ENCODE measurements at places on chromosomes 16 and 17.

DNA sequence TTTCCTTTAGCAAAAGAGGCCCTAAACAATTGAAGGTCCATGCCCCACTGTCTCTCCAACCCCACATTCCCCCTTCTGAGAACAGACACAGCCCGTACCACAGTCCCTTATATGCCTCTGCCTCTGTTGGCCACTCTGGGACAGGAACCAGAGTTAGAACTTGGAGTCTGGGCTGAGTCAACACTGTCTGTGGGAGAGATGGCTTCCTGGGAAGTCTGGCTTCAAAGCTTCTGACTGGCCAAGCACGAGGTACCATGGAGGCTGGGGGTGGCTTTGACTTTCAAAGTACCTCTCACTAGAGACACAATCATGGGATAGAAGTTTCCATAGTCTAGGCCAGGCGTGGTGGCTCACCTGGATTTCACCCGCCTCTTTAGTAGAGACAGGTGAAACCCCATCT, 14.9 kb upstream of the SPOP start:
- no peak for DNase-seq

DNA sequence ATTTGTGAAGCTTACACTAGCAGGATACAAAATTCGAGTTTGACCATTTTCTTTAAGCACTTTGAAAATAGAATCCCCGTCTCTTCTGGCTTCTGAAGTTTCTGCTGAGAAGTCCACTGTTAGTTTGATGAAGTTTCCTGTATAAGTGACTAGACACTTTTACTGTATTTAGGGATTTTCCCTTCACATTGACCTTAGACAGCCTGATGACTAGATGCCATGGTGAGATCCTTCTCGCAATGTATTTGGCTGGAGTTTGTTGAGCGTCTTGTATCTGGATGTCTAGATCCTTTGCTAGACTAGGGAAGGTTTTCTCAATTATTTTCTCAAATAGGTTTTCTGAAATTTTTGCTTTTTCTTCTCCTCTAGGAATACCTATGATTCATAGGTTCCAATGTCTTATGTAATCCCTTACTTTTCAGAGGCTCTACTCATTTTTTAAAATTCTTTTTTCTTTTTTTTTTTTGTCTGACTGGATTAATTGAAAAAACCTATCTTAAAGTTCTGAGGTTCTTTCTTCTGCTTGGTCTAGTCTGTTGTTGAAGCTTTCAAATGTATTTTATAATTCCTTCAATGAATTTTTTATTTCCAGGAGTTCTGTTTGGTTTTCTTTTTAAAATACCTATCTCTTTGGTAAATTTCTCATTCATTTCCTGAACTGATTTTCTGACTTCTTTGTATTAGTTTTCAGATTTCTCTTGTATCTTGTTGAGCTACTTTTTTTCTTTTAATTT, 63.7 kb upstream of the ABCC11 start:
- no peak for DNase-seq

DNA sequence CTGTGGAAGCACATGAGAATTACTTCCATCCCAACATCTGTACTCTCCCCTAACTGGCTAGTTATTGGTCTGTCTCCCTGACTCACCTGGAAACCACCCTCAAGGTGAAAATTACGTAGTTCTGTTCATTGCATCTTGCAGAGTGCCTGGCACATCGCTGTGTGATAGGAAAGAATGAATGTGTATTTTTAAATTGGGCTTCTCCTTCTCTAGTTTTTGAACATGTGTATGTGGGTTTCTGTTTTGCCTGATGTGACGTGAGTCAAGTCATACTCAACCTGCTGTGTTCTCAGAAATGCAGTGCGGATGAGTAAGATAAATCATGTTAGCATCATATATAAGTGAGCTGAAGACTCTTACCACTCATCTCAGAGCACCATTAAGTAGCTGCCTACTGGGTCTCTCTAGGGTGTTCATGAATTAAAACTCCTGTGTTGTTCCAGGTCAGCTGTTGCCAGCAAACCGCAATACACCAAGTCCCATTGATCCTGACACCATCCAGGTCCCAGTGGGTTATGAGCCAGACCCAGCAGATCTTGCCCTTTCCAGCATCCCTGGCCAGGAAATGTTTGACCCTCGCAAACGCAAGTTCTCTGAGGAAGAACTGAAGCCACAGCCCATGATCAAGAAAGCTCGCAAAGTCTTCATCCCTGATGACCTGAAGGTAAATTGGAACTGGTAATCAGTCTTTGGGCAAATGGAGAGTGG, 50.2 kb downstream of the HLF start:
- no peak for DNase-seq

GRCh38 chr17:63337579-63337978, 108.5 kb downstream of the CYB561 start:
- no peak for DNase-seq

DNA sequence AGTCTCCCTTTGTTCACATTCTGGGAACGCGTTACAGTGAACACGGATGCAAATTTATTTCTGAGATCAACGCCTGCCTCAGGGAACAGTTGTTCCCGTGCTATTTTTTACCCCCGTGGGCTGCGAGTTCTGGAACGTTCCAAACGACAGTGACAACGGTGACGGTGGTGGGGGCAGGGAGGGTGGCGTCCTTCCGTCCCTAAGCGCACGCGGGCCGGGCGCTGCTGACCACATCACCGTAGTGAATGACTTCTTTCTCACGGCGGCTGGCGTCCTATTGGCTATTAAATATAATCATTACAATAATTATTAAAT, 45.1 kb upstream of the SSTR5 start:
- DNase-seq, result no peak

DNA sequence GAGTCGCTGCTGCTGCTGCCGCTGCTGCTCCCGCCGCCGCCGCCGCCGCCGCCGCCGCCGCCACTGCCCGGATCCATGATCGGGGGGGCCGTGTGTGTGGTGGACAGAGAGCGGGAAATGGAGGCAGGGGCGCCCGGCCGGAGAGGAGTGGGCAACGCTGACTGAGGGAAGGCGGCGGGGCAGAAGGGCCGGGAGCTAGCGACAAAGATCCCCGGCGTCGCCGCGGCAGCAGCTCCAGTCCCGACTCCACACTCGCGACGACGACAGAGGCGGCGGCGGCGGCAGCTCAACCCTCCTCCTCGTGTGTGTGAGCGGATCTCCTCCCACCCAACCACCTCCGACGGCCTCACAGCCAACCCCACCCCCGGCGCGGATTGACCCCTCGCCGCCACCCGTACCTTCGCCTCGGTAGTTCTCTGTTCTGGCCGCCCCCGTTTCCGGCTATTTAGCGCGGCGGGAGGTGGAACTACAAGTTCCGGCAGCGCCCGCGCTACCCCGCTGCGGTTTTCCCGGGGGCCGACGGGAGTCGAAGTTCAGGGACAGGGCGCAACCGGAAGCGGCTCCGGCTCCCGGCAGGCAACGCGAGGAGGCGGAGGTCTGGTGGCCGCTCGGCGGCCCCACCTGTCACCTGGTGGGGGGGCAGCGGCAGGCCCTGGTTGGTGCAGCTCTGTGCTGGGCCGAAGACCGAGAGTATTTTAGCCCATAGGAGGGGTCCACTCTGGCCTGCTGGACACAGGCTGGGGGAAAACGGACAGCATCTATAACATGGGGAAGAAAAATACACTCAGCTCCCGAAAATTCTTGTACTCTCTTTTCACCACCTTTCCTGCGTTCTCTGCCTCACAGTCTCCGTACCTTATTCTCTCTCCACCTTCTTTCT, at the start of gene GSPT1:
GSPT1 (minus strand) TSS at position 313 of the 880 bp plus-strand sequence; CDS start at position 77, 236 bp downstream.
- DNase-seq, result peak; percentile 83

GRCh38 chr17:4555873-4556759, 932 bp upstream of the MYBBP1A start:
- no peak for DNase-seq

DNA sequence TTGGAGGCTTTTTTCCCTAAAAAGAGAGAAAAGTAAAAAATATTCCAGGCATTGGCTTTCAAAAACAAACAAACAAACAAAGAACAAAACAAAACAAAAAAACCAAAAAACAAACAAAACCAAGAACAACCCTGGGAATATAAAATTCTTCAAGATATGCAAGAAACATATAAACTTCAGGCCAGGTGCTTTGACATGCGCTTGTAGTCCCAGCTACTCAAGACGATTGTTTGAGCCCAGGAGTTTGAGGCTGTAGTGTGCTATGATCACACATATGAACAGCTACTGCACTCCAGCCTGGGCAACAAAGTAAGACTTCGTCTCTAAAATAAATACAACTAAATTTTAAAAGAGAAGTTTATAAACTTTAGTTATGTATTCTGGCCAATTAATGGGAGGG, 52.5 kb upstream of the TEX2 start:
- no peak for DNase-seq

DNA sequence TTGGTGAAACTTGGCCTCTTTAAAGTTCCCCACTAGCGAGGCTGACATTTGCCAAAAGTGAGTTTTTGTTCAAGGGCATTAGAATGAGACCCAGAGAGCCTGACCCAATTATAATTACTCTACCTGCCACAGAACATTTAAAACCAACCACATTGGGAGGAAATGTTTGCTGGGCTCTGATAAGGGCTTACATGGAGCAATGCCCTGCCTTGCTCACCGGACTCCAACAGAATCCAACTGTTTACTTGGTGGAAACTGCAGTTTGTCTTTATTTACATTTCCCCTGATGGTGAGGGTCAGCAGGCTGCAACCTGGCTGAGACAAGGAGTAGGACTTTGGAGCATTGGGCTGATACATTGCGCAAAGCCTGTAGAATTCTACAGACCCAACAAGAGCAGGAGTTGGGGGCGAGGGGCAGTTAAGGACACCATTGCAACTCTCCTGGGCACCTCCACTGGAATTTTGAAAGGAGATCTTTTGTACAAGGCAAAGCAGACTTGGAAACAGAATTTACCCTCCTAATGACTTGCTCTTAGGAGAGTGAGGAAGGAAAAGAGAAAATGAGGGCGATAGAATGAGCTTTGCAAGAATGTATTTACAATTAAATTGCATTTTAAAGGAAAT, 368.6 kb downstream of the SHISA9 start:
- DNase-seq, result no peak

Data from NCI-H2081 treated with DMSO at 0.1 percent for 48 hours (cell line).